ENCODE measurements at places on chromosomes 3 and 15.

- DNase-seq: no peak
Observed at GRCh38 chr15:93082861-93083260, 6.2 kb downstream of the RGMA start.

- peak; percentile 56 for DNase-seq
Observed at GRCh38 chr3:121483290-121483689, 62.5 kb downstream of the POLQ start.

- DNase-seq: peak; percentile 96
Observed at GRCh38 chr3:152266221-152266995, 2.3 kb upstream of the MBNL1 start.

GRCh38 chr3:48514431-48515227 lies 10.7 kb upstream of the SHISA5 start:
- no peak for DNase-seq

- DNase-seq: no peak
Observed at GRCh38 chr15:53658255-53658654, 101.2 kb downstream of the WDR72 start.

DNA sequence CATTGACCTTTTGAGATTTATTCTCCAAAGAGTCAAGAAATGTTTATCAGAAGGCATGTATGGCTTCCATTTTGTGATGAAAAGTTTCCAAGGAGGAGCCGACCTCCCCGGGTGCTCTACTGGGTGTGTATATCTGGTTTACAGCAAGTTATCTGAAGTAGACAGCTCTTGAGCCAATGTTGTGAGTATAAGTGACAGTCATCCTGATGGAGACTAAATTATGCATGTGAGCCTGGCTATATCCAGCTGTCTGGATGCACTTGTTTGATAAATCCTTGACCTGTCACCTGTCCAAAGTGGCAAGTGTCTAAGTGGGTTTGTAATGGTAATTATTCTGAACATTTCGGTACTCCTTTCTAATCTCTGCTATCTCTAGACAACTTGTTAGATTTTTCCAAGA lies 142.2 kb downstream of the NR2F2 start:
- no peak for DNase-seq

DNA sequence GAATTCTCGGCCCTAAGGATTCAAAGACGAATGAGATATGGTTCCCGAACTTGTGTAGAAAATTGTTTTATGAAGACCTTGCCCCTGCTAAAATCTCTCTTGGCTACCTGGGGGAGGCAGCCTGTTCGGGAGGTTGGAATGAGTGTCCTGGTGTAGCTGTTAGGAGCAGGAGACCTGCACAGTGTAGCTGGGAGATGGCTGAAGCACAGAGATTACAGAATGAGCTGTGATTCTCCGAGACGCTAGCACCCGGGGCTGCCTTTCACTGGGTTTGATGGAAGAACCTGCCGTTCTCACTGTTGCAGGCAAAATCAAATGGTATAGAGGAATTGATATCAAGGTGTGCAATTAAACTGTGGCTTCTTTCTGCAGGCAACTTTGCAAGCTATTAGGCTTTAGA lies 68.0 kb downstream of the TRAK1 start:
- DNase-seq: no peak

DNA sequence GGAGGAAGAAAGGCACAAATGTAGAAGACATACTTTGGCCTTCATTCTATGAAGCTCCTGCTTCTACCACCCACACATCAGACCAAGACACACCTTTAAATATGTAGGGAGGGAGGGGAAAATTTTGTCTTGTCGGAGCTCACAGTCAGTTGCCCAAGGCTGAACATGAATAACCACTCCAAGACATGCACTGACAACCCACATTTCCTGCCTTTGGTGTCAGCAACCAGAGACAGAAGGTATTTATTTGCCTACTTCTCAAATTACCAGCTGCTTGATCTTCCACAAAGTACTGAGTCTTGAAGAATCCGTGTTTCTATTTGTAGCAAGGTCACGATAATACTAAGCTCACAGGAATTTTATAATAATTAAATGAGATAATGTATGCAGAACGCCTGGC lies 169.7 kb downstream of the KCNMB2 start:
- peak; percentile 60 for DNase-seq

DNA sequence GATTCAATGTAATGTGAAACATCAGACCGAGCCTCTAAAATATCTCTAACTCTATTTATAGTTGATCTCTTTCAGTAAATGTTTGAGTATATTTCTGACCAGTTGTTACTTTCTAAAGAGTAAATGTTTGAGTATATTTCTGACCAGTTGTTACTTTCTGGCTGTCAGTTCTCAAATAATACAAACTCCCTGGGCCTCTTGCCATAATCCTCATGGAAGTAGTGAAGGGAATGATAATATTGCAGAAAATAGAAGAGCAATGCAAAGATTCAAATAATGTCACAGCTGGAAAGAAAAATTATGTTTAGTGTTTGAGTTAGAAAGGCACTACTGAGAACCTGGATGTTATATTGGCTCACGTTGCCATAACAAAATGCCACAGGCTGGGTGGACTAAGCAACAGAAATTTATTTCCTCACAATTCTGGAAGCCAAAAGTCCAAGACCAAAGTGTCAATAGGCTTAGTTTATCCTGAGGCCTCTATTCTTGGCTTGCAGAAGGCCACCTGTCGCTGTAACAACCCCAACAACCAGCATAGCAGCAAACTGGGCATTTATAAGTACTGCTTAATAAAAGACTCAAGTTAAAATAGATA lies 470.6 kb upstream of the BCHE start:
- DNase-seq: no peak

DNA sequence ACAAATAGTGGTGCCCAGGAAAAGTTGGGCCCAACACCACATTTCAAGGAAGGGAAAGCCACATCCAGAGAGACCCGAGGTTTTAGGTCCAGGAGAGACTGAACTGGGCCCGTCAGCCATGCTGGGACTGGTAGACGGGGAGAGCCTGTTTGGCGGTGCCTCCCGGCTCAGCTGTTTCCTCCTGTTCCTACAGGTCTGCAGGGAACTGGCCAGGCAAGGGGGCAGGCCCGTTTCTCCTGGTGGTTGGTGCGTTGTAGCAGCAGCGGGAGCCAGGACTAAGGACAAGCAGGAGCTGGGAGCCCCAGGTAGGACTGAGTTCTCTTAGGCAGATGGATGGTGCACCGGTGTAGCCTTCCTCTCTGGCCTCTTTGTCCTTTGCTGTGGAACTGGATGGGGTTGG lies 3.9 kb downstream of the PRKCD start:
- DNase-seq: no peak

DNA sequence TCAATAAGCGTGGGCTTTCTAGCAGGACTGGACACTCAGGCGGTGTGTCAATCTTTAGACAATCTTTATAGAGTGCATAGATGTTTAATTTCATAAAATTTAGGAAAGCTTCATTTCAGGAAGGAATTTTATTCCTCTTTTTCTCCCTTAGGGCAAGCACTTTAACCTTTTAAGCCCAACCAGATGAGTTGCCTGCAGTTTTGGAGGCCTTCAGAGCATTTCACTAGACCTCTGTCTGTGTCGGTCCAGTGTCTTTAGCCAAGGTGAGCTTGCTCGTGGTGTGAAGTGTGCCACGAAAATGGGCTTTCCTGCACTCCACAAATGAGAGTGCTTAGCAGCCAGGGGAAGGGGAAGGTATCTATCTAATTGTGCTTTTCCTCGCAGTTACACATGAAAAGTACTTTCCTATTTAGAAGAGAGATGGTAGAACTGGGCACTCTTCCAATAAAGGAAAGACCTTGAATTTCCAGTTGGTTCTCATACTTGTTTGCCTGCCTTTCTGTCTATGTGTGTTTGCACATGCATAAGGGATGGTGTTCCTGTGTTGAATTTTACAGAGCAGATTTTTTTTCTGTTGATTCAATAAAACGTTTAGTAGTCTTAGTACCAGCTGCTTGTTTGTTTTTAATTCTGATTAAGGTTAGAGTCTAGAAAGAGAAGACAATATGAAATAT lies 53.6 kb downstream of the FEZF2 start:
- DNase-seq: no peak

DNA sequence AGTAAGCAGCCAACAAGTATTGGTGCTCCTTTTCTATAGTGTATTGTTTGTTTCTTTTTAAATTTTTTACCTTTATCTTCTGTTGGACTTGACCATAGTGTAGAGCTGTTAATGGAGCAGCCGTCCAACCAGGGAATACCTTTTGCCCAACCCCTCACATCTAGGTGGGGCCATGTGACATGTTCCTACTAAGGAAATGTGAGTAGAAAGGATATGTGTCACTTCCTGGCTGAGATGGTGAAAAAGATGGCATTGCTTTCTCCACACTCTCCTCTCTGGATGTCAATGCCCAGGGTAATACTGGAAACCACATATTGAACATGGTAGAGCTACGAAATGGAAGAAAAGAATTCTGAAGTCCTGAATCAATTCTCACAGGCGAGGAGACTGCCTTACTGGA lies 218.8 kb downstream of the TBL1XR1 start:
- no peak for DNase-seq

GRCh38 chr15:70559265-70560239 lies 203.8 kb downstream of the UACA start:
- DNase-seq: peak; percentile 44

GRCh38 chr3:196049653-196050052 lies 32.2 kb downstream of the TFRC start:
- no peak for DNase-seq

- DNase-seq: no peak
Observed at GRCh38 chr3:52318186-52318816, 2.2 kb downstream of the DNAH1 start.

GRCh38 chr15:90306560-90306959 lies 41.1 kb downstream of the NGRN start:
- DNase-seq: no peak

GRCh38 chr15:90659481-90659880 lies 57.7 kb upstream of the BLM start:
- no peak for DNase-seq

GRCh38 chr3:126310816-126311215 lies 46.4 kb downstream of the KLF15 start:
- no peak for DNase-seq

- no peak for DNase-seq
Observed at GRCh38 chr15:77538027-77538451, 94.7 kb downstream of the LINGO1 start.

DNA sequence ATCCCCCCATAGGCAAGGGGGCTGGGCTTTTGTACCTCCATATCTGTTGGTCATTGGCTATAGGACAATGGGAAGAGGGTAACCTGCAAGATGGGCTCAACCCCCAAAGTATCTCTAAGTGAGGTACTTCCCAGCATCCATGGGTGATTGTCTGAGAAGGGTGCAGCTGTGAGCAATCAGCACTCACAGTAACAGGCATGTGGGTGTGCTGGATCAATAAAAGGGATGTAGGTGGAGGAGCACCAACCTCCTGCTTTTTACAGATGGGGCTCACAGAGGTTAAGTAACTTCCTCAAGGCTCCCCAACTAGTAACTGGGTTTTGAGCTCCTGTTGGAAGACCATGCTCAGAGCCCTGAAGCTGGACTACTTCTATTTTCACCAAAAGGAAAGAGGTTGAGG lies 26.4 kb upstream of the FAM107A start:
- DNase-seq: no peak

- no peak for DNase-seq
Observed at GRCh38 chr3:65861718-65862117, 177.0 kb downstream of the MAGI1 start.

DNA sequence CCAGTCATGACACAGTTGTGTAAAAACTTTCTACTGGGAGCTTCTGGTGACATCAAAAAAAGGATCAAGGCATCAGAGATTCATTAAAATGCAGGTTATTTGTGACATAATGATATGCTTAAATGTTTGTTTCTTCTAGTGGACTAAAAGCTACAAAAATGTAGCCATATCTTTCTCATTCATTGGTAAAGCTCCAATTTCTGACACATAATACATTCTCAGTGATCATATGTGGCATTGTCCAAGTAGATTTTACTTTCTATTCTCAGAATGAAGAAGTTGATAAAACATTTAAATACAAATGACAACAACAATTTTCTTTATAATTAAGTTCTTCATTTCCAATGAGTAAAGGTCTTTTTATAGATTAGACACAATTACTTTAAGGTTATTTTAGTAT lies 71.0 kb upstream of the ARHGEF26 start:
- DNase-seq: no peak

DNA sequence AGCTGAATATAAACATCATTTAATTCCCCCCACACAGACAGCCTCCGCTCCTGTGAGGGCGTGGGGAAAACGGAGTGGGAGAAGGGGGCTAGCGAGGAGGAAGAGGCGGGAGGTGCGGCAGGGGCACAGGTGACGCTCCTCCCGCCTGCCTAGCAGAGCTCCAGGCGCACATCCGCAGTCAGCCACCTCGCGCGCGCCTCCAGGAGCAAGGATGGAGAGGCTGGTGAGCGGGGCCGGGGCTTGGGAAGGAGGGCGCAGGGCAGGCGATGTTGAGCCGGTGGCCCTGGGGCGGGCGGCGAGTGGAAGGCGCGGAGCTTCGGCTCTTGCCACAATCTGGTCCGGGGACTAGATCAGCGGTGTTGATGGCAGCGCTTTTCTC lies at the start of gene CD200:
Gene CD200, plus strand, starts transcription at position 155 of the 379 bp plus-strand sequence. Its CDS starts 57 bp downstream, at position 212.
- peak; percentile 16 for DNase-seq

DNA sequence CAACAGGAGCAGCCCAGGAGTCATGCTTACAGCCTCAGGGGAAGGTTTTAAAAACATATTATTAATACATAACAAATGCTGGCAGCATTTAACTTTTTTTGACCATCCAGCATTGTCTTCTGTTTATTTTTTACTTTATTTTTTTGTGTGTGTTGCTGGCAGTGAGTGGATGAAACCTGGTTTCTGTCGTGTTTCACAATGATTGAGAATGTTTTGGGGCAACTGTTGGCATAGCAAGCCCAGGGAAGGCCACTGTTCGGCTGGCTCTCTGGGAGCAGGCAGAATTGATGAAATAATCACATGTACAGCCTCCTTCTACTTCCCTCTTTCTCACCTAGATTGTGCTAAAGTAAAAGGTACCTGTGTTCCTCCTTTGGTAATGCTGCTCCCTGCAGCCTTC lies 190.2 kb downstream of the NR1D2 start:
- DNase-seq: no peak

GRCh38 chr15:90838544-90838943 lies 29.8 kb upstream of the FURIN start:
- no peak for DNase-seq

GRCh38 chr3:152496716-152497115 lies 228.0 kb downstream of the MBNL1 start:
- no peak for DNase-seq

GRCh38 chr3:50542177-50543034 lies 25.1 kb downstream of the C3orf18 start:
- DNase-seq: peak; percentile 52

DNA sequence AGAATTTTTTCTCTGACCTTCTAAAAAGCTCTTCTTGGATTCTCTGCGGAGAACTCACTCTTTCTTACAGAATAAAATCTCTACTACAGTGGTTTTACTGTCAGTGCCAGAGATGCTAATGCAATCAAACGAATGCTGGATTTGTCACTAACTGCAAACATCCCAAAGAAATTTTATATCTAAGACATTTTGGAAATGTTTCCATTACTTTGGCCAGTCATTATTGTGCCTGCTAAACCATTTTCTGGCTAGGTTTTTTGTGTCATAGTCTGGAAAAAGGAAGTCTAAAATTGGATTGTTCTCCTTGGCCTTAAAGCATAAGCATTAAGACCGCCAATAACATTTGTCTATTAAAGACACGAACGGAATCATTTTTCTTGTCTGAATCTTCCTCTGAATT lies 54.0 kb downstream of the PLOD2 start:
- no peak for DNase-seq

- no peak for DNase-seq
Observed at GRCh38 chr15:91861223-91861622, 7.7 kb downstream of the SLCO3A1 start.
